Stimulated activated memory B cell treated with anti-CD40 and anti-IgM and Interleukin-4, amounts not matched to agents 10 μg/mL and 1 μg/mL and 100 μg/mL, for 72 hours (primary cell): ENCODE measurements at places on chromosomes 2 and 18.

- no peak for ATAC-seq
Observed at GRCh38 chr2:181444654-181445053, 12.5 kb upstream of the ITGA4 start.

DNA sequence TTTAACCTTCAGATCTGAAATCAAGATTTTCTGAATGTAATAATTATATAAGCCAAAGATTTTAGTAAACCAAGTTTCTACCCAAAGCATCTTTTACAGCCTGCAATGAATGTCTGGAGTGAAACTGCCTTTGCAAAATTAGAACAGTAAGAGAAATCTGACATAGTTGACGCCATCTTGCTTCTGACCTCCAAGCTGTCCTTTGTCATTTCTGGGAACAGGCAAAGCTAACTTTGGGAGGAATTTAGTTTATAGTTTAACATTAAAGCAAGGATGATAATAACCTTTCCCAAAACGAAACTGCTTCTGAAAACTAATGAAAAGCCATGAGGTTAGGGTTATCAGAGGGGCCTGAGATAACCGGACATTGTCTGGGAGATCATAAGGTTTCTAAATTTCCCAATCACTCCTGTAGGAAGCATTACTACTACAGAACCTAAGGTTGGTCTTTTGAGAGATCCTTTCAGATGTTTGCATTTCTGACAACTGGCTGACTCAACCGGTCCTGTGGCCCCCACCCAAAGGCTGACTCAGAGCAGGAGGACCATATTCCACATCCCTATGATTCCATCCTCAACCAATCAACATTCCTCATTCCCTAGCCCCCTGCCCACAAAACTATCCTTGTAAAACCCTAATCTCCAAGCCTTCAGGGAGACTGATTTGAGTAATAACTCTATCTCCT is 124.5 kb downstream of the TMEM131 start:
- ATAC-seq, result no peak

- ATAC-seq, result peak; percentile 54
Observed at GRCh38 chr2:107187870-107188269, 301.9 kb upstream of the ST6GAL2 start.

GRCh38 chr2:213241817-213242216 is 42.4 kb upstream of the SPAG16 start:
- no peak for ATAC-seq

DNA sequence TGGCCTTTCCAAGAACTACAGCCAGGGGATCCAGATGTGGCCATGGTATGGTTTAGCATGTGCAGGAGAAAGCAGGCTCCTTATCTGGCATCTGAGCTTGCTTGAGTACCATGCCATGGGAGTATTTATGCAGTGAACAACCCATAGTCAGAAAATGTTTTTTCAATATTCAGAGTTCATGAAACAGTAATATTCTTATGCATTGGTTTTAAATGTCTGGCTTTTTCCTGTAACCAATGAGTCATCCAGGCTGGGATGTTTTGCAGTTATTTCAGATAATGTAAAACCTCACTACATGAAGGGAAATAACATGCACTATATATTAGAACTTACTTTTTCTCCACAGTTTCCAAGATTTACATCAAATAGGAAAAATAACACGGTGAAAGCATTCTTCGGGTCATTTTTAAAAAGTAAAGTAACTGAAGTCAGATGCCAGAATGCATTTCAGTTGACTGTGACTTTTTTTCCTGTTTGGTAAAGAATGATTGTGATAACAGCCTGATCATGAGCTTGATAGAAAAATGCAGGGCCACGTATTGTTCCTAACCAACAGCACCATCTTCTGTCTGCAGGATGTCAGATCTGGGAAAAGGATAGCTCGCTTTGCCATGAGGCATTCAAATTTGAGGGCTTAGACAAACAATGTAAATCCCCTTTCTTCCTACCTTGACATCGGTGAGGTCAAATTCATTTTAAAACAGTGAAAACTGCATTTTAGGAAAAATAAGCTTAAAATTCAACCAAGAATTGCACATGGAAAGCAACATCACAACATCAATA is 152.8 kb downstream of the DSC3 start:
- no peak for ATAC-seq

DNA sequence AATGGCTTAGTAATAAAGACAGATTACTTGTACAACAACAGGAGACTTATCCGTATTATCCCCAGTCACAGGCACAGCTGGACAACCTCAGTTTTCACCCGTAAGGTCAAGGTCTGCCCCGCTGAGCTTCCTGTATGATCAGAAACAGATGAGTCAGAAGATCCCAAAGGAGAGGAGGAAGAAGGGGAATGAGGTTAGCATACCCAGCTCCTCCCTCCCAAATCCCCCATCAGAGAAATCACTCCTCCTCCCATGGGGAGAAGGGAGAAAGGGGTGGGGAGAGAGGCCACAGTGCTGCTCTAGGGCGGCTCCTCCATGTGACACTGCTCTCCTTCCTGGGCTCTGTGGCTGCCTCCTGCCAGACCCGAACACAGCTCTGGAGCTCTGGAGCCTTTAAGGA is 53.8 kb upstream of the SPTBN1 start:
- no peak for ATAC-seq

DNA sequence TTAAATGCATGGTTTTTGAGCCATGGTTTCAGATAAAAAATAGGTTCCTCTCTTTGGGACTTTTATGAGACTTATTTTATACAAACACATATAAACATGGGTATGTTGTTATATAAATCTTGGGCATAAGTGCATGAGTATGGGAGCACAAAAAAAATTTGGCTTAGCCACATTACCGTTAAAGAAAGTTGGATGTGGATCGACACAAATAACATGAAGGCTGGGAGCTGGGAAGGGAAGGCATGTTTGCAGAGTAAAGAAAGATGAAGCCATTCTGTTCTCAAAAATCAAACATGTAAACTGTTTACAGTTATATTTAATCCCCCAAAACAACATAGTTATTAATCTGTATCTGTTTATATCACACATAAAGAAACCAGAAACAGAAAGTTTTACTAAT is 313.8 kb downstream of the NRXN1 start:
- ATAC-seq, result no peak

GRCh38 chr2:152115952-152116351 is 17.1 kb upstream of the CACNB4 start:
- no peak for ATAC-seq

- ATAC-seq, result no peak
Observed at GRCh38 chr2:175277772-175278171, 96.3 kb upstream of the ATP5MC3 start.
